ENCODE measurements at places on chromosomes 4 and X.
A peak's percentile ranks its signal among the peaks of the same experiment; 100 is the strongest.

- DNase-seq: no peak
These were observed 145.8 kb upstream of the SPRY1 start for GRCh38 chr4:123250843-123251242.

- DNase-seq: no peak
These were observed 37.5 kb upstream of the EDA2R start for GRCh38 chrX:66676413-66676812.

- no peak for DNase-seq
These were observed 13.0 kb downstream of the DKC1 start for GRCh38 chrX:154775419-154776349.

GRCh38 chrX:100606753-100607152 lies 22.0 kb downstream of the TNMD start:
- DNase-seq: no peak

- no peak for DNase-seq
These were observed 7.9 kb upstream of the PPP3CA start for GRCh38 chr4:101355246-101355645.

DNA sequence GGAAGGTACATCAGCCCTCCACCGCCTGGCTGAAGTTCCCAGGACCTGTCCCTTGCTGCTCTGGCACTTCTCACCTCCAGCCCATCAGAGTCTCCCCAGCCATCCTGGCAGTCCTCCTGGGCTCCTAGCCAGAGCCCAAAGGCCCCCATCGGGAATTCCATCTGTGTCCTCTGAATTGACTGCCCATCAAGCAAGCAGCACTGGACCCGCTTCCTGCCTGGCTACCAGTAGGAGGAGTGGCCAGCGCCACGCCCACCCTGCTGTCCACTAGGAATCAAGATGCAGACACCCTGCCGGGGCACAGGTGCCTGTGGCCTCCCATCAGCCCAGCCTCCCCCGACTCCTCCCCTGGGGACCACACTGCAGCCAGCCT lies 47.2 kb downstream of the C4orf50 start:
- no peak for DNase-seq

GRCh38 chrX:39519030-39519488 lies 578.7 kb downstream of the BCOR start:
- DNase-seq: peak; percentile 26

DNA sequence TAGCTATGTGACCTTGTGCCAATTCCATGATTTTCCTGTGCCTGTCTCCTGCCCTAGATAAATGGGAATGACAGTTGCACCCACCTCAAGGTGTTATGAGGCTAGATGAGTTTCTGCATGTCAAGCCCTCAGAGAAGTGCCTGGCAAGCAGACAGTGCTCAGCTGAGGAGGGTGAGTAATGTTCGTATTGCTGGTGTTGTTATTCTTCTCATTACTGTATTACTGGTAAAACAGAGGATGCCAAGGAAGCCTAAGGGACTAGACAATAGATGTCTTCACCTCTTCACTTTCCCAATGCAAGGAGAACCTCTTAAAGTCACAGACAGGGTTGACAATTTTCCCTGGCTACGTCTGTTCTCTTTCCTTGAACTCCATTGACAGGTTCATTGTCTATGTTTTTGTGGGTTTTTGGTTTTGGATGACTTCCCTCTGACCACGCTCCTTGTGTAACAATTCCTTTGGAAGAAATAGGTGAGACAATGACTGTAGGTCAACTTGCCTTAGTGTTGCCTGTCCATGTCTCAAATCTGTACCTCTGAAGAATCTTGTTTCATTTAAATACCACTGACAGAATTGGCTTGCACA lies 19.2 kb downstream of the ETDC start:
- no peak for DNase-seq

- no peak for DNase-seq
These were observed 60.6 kb downstream of the CHRDL1 start for GRCh38 chrX:110734894-110735541.

GRCh38 chr4:90842960-90843359 lies 715.8 kb downstream of the CCSER1 start:
- DNase-seq: no peak

DNA sequence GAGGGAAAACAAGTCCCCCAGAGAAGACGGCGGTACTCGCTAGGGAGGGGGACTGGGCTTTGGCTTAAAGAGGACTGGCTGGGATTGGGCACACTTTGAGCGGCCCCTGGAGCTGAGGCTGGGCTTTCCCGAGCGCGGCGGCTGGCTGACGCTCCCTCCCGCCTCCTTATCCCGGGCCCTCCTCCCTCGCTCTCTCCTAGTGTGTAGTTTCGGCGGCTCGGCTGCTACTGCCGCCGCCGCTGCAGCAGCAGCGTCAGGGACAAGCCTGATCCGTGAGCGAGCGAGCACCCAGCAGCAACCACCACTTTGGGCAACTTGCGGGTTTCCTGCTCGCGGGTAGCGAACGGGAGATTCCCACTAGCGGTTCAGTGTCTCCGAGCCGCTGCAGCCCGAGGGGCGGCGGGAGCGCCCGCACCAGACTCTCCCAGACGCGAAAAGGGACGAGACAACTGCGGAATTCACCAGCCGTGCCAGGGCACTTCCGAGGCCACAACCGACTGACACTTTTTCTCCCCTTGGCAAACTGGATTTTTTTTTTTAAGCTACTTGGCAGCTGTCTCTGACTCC lies 632 bp upstream of the PCDH7 start:
- DNase-seq: no peak
